ENCODE measurements at places on chromosomes 13 and 19.

- no peak for DNase-seq
Observed at GRCh38 chr13:77891041-77891440, 27.6 kb downstream of the EDNRB start.

DNA sequence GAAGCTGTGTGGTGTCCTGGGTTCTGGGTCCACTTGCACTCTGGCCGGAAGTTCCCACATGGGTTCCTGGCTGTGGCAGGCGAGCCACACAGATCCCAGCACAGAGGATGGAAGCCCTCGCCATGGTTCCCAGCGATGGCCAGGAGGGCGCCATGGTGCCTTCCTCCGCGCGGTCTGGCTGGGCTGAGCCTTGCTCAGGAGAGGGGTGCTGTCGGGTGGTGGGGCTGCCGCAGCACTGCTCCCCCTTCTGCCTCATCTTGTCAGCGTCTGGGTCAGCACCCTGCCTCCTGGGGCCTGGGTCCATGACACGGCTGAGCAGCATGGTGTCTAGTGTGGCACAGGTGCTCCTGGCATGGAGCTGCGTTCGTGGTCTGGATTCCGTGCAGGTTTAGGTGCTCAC is 33.5 kb downstream of the DOT1L start:
- DNase-seq = no peak

DNA sequence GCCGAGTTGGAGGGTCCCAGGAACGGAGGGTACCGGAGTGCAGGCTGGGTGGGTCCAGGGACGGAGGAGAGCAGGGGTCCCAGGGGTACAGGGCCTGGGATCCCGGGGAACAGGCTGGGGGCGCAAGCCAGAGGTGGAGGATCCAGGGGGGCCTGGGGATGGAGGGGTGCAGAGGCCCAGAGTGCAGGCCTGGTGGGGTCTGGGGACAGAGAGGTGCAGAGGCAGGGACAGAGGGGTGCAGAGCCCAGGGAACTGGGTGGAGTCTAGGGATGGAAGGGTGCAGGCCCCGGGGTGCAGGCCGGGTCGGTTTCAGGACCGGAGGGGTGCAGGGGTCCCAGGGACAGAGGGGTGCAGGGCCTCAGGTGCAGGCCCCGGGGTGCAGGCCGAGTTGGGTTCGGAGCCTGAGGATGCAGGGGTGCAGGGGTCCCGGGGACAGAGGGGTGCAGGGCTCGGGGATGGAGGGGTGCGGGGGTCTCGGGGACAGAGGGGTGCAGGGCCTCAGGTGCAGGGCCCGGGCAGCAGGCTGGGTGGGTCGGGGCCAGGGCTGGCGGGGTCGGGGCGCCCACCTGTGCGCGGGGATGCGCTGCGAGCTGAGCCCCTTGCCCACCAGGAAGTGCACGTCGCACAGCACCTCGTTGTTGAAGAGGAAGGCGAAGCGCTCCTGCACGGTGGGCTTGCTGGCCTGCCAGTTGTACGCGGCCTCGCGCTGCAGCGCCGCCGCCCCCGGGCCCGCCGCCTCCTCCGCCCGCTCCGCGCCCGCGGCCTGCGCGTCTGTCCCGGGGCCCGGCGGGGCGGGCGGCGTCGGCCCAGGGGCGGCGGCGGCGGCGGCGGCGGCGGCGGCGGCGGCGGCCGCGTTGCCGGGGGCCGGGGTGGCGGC is 545 bp downstream of the BTBD2 start:
- peak; percentile 26 for DNase-seq

GRCh38 chr13:76696370-76696769 is 189.8 kb downstream of the KCTD12 start:
- DNase-seq = no peak

DNA sequence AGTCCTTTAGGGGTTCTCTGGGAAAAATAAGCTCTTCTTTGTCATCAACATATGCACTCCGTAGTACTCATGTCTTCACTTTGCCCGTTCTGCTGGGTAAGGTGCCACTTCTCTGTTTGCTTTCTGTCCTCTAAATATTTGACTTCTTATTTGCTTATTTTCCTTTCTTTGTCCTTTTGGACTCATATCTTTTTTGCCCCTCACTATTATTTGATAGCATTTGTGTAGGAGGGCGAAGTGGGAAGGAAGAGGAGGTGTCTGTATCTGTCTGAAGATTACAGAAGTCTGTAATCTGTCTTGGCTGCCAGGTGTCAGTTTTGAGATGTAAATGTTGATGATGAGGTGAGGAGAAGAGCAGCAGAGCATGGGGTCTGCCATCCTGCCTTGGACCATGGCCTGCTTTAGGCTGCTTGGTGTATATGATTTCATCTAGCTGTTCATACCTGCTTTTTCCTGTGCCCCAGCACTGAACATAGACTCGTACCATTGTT is 30.8 kb downstream of the USPL1 start:
- DNase-seq = no peak

DNA sequence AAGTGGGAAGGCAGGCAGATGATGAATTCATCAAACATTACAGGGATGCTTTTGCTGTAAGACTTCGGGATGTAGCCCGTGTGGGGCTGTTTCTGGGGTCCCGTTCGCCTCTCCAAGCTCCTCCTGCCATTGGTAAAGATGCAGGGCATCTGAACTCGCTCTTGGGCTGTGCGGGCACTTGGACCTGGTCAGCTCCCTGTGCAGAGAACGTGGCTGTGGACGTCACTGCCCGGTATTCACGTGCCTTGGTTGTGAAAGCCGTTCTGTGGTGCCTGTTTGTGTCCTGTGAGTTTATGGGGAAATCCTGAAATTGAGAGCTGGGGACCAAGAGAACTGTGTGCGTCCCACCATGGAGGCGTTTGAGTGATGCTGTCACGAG is 5.4 kb downstream of the TFDP1 start:
- DNase-seq = no peak

- peak; percentile 72 for DNase-seq
Observed at GRCh38 chr19:34041925-34042521, 130.3 kb upstream of the LSM14A start.

DNA sequence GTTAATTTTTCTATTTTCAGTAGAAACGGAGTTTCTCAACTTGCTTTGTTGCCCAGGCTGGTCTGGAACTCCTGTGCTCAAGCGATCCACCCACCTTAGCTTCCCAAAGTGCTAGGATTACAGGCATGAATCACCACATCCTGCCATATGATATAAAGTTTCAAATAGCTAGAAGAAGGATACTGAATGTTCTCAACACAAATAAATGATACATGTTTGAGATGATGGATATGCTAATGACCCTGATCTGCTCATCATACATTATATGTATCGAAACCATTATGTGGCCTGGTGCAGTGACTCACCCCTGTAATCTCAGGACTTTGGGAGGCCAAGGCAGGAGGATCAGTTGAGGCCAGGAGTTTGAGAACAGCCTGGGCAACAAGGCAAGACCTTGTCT is 11.5 kb downstream of the CIB3 start:
- no peak for DNase-seq

DNA sequence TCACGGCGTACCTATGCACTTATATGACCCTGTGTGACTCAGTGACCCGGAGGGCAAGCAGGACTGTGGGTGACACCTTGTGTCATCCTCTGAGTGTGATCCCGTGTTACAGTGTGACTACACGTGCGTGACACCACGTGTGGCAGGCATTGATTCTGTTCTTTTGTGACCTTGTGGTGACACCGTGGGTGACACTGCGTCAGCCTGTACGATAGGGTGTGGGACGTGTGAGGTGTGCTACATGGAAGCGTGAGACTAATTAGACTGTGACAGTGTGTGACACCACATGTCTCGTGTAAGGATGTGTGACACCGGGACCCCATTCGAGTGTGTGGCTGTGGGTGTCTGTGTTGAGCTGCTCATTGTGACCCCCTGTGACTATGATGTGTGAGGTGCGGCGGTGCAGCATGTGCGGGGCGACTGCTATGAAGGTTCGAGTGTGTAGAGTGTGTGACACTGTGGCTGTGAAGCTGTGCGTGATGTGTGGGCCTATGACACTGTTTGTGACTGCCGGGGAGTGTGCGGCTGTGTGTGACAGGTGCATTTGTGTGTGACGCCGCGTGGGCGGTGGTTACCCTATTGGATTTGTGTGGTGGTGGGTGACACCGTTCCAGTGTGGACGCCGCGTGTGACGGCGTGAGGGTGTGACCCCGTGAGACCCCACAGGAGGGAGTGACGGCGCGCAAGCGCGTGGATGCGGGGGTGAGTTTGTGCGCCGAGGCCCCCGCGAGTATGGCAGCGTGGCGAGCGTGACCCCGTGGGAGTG is 399 bp upstream of the SPTBN4 start:
- DNase-seq = peak; percentile 52

DNA sequence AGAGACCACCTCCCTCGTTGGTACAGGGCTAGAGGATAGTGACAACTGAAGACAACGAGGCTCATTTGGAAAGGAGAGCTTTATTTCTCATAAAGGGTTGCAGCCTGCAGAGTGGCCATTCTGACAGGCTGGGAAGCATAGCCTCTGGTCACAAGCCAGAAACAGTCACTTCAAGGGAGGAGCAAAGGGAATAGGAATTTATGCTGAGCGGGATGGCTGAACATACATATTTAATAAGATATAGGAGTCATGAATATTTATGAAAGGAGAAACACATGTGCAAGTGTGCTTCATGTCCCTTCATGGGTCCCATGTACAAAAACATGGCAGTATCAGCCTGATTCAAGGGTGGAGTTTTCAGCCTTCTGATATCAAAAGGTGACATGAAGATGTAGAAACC is 27.1 kb upstream of the URI1 start:
- DNase-seq = no peak

DNA sequence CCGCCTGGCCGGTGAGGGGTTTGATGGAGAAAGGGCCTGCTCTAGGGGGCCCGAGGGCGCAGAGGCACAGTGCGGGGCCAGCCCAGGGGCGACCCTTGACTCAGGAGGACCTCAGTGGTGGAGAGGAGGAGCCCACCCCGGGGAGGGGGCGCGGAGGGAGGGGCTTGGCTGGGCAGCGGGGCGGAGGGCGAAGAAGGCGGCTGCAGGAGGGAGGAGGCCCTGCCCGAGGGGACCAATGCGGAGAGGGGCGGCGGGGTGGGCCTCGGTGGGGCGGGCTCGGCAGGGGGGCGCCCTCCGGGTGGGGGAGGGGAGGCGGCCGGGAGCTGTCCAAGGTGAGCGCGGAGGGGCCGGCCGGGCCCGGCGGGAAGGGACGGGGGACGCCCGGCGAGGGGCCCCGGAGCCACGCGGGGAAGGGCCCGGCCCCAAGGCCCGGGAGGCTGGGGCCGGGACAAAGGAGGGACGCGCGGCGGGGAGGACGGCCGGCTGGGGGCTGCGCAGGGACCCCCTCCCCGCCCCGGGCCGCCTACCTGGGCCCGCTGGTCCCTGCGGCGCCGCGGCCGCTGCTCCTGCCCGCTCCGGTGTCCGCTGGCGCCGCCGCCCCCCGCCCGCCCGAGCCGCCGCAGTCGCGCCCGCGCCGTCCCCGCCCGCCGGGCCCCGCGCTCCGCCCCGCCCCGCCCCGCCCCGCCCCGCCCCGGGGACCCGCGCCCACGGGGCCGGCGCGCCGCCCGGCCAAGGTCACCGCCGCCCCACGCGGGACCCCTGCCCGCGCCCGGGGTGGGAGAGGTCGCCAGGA is at the start of gene DIRAS1:
DIRAS1 (minus strand) TSS at position 596 of the 793 bp plus-strand sequence. CDS start 3,566 bp downstream, outside the sequence.
- no peak for DNase-seq

DNA sequence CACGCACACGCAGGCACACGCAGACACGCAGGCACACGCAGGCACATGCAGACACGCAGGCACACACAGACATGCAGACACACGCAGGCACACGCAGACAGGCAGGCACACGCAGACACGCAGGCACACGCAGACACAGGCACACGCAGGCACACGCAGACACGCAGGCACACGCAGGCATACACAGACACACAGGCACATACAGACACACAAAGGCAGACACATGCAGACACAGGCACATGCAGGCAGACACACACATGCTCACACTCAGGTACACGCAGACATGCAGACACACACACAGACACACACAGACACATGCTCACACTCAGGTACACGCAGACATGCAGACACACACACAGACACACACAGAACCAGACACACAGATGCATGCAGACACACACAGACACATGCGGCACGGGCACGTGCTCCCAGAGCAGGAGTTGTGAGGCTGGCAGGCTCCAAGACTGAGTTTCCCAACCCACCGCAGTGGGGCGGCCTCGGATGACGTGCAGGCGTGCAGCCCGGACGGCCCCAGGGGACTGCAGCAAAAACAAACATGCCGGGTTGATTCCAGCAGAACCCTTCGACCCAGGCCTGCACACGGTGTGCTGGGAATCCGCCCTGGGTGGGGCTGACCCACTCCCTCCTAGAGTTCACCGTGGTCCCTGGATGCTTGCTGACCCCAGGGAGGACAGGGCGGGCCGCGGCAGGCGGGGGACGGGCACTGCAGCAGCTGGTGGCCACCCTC is 100.0 kb downstream of the GADD45B start:
- no peak for DNase-seq

DNA sequence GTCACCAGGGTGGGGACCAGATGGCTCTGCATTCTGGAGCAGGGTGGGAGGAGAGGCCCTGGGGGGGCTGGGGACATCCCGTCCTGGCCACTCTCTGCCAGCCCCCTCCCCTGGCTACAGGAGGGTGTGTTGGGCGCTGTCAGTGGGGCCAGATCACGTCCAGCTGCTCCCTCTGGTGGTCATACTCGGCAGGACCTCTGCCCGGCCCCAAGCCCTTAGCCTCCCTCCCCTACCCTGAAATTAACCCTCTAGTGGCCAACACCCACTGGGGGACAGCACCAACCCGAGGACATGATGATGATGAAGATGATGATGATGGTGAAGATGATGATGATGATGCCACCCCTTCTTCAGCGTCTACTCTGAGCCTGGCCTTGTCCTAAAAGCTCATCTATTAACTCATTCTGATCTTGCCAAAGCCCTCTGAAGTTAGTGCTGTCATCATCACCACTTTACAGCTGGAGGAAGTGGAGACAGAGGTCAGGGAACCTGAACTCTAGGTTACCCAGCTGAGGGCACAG is 590 bp upstream of the LGI4 start:
- DNase-seq = peak; percentile 63

DNA sequence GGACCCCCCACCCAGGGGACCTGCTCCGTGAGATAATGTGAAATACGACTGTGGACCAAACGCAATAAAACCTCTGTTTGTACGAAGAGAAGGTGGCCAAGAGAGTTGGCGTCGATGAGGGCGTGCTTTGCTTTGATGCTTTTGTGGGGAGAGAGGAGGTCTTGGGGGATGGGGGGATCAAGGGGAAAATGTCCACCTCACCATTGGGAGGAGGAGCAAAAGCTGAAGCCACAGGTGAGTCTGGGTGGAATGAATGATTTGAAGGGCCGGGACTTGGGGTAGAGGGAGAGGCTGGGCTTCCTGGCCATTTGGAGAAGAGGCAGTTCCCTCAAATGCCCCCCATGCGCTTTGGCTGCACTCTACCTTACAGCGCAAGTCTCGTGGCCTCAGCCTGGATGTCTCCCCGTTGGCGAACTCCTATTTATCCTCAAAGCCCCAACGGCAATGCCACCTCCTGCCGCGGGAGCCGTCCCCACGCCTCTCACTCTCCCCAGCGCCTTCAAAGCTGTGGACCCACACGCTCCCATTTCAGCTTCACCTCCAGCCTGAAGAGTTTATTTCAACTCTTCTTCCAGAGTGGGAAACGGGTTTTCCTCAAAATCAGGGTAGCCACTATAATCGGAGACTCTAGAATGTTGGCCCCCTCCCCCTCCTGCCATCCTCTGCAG is 795 bp upstream of the ABCA7 start:
- DNase-seq = no peak

All from stimulated activated CD4-positive, alpha-beta T cell treated with anti-CD3 and anti-CD28 coated beads, Interleukin-4, amount 100 ng/mL, for 4 hours (primary cell).